ENCODE measurements at places on chromosomes 11 and 22.

DNA sequence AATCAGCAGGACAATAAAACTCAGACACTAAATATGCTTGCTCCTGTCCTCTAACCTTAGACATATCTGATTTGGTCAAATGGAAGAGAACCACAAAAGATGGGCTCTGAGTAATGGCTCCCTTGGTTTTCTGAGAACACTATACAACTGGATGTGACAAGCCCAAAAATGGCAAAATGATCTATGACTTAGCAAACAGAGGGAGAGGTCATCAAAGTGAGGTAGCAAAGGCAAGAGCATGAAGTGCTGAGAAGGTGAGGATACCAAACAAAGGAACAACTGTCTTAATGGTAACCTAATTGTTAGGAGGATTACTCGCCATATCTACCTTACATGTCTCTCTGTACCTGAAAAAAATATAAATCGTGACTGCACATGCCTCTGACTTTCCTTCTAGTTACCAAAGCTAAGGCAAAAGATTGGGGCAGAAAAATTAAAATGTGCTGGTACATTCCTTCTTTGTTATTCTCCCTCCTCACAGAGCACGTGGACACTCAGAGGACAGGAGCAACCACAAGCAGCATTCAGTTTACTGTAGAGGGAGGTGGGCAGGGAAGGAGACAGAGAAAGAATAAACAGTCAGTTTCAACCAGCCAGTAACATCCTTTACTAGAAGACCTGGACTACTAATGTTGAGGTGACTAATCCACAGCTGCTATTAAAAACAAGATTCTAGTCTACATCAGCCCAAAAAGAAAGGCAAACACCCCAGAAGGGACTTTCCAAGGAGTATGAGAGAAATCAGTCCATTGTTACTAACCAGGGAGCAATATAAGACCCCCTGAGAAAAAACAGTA lies 88.8 kb downstream of the AMBRA1 start:
- DNase-seq = no peak
- no peaks in the 10 kb centered on the region for H3K27me3 ChIP-seq
- H3K4me3 ChIP-seq = no peak overlapping the region
- no peak overlapping the region for H3K27ac ChIP-seq
- peaks cover 33% of the 10 kb centered on the region for H3K36me3 ChIP-seq

DNA sequence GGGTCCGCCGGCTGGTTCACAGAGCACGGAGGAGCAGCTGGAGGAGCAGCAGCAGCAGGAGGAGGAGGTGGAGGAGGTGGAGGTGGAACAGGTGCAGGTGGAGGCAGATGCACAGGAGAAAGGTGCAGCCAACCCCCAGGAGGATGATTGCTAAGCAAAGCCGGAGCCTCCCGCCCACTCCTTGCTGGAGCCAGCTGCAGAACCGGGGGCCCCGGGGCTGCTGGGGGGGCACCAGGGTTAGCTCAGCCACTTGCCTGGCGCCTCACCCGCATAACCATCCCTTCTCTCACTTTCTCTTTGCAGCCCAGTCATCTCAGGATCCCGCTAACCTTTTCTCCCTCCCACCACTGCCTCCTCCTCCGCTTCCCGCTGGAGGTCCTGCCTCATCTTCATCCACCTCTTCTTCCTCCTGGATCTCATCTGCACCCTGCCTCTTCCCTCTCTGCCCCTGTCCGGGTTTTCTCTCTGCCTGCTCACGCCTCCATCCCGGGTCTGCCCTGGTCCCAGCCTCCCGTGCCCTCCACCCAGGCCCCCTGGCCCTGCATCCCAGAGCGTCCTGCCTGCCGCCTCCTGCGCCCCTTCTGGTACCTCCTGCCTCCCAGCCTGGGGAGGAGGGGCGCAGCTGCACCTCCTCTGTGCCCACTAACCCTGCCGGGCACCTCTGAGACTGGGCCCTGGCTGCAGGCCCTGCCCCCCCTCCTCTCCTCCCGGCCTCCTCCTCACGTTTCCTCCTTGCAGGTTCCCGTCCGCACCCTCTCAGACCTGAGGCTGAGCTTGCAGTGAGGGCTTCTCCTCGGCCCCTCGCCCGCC lies 9.5 kb downstream of the KCTD17 start:
- H3K4me3 ChIP-seq = peak overlapping the region; percentile 20
- no peak for DNase-seq
- H3K36me3 ChIP-seq = peaks cover 12% of the 10 kb centered on the region
- peaks cover 17% of the 10 kb centered on the region for H3K4me1 ChIP-seq
- no peaks in the 10 kb centered on the region for H3K27me3 ChIP-seq

GRCh38 chr11:69100454-69101114 lies 51.9 kb downstream of the TPCN2 start:
- no peak for DNase-seq
- peaks cover 5% of the 10 kb centered on the region for H3K4me1 ChIP-seq
- H3K4me3 ChIP-seq = no peak overlapping the region
- no peak overlapping the region for H3K27ac ChIP-seq
- peaks cover 16% of the 10 kb centered on the region for H3K27me3 ChIP-seq

- H3K27me3 ChIP-seq = no peaks in the 10 kb centered on the region
- peak; percentile 24 for DNase-seq
- H3K27ac ChIP-seq = peak overlapping the region; percentile 79
Measured at GRCh38 chr22:24155627-24156140, 25.6 kb upstream of the SUSD2 start.
